ENCODE measurements at places on chromosomes 4 and X. TPM values are rescaled to one million over a fixed set of nuclear protein-coding genes. Genes with fewer than 3 reads are reported as not detected.

DSPP gene
- 0.08 TPM for polyA plus RNA-seq

DNA sequence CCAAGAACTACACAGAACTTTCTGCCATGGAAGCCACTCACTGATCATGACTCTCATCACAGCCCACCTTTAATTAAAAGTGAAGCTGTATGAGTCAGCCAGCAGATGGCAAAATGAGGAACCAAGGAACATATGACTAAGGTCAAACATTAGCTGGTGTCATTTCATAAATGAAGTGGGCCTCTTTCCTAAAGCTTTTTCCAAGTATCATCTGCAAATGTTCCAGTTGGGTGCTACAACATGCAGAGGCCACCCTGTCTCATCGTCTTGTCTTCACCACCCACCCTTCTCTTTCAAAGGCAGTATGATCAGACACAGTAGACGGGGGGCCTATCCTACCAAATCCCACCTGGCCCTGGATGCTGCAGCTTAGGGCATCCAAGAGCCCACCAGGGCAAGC is 9.2 kb upstream of the EOLA1 start:
- DNase-seq: no peak
- no peaks in the 10 kb centered on the region for H3K4me1 ChIP-seq
- no peak overlapping the region for H3K27ac ChIP-seq
- no peaks in the 10 kb centered on the region for H3K27me3 ChIP-seq

GRCh38 chr4:90071289-90072235 is 55.6 kb upstream of the CCSER1 start:
- H3K27ac ChIP-seq: no peak overlapping the region
- no peaks in the 10 kb centered on the region for H3K36me3 ChIP-seq
- no peaks in the 10 kb centered on the region for H3K27me3 ChIP-seq
- H3K4me1 ChIP-seq: no peaks in the 10 kb centered on the region
- no peak overlapping the region for H3K4me3 ChIP-seq
- no peak for DNase-seq

DNA sequence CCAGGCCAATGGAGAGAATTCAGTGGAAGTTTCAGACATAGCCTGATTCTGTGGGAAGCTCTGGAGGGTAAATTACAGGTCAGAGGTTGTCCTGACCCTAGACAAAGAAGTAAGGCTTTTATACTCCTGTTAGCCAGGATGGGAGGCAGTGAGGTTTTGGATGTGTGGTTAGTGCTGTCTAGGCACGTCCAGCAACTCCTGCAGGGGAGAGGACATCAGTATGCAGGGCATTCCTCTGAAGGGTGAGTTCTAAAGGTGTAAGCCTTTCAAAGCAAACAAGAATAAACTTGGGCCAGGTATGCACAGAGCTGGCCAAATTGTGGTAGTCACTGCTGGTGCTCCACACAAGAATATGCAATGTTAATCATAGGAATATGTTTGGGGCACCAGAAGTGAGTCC is 562.5 kb downstream of the CCSER1 start:
- H3K27ac ChIP-seq: no peak overlapping the region
- no peak overlapping the region for H3K4me3 ChIP-seq
- no peaks in the 10 kb centered on the region for H3K4me1 ChIP-seq
- H3K27me3 ChIP-seq: no peaks in the 10 kb centered on the region
- no peak for DNase-seq

GRCh38 chrX:102604327-102604726 is 5.0 kb downstream of the ARMCX5 start:
- H3K4me1 ChIP-seq: no peaks in the 10 kb centered on the region
- no peaks in the 10 kb centered on the region for H3K36me3 ChIP-seq
- H3K27ac ChIP-seq: no peak overlapping the region
- no peaks in the 10 kb centered on the region for H3K27me3 ChIP-seq
- DNase-seq: no peak

Data from GM23338 (cell line).